Caco-2 (cell line): ENCODE measurements at places on chromosomes 12 and 14.

DNA sequence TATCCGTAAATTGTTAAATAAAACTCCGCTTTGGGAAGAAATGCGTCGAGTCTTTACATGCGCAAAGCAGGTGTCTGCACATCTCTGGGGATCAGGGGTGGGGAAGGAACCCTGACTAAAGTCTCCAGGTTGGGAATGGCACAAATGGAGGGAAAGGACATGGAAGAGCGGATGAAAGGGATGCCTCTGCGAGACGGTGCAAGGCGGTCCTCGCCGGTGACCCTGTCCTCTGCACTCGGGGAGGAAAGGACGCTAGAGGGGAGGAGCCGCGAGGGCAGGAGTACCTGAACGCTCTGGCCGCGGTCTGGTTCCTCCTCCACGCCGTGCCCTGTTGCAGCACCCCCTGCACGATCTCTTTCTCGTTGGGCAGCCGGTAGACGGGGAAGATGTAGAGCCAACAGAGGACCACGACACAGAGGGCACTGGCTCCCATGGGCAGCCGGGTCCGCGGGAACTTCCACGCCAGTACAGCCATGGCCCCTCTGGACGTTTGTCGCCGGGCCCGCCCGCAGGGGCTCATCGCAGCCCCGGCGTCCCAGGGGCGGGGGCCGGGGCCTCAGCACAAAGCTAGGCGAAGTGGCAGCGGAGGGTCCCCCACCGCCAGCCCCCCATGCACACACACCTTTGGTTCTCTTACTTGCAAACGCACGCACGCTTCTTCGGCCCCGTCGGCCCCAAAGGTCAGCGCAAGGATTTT lies 646 bp downstream of the ST8SIA1 start:
- DNase-seq: no peak

DNA sequence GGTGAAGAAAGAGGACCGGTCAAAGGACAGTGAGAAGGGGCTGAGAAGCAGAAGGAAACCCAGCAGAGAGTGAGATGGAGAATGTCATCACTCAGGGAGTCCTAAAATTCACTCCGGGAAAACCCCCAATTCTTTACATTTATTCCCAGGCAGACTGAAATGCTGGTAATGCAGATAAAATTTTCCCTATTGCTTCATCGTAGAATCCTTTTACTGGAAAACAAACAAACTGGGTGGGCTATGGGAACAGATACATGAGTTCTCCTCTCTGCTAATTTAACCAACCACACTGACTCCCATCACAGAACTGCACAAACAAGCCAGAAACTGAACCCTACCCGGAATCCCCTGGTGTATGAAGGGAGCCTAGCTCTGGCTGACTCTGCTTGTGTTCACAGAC lies 20.9 kb downstream of the HEBP1 start:
- no peak for DNase-seq

GRCh38 chr12:91667694-91668093 lies 478.0 kb downstream of the BTG1 start:
- DNase-seq: no peak

DNA sequence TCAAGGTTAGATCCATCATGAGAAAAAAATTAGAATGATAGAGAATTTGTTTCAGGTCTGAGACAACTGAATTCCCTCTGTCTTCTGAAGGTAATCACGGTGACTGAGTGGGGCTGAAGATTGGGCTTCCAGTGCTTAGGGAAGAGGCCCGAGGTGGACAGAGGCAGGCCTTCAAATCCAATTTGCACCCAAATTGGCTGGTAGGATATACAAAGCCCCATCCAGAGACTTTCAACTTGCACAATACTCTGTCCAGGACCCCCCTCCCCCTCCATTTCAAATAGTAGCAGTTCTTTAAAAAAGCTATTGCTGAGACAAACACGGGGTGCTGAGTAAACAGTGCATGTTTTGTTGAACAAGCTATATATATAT lies 3.6 kb upstream of the FOXG1 start:
- DNase-seq: no peak

GRCh38 chr12:57744194-57744776 lies 554 bp upstream of the TSPAN31 start:
- DNase-seq: peak; percentile 84

DNA sequence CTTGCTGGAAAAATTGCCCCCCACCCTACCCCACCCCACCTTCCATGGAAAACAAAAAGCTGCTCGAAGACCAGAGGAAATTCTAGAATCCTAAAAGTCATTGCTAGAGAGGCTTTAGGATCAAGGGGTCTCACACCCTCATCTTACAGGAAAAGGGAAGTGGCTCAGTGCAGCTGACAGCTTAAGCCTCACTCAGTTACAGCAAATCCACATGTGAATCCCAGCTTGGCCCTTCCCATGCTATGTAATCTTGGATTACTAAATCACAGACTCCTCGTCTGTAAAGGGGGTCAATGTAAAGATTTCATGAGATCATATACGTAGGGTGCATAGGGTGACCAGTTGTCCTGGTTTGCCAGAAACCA lies 25.9 kb downstream of the CMKLR1 start:
- no peak for DNase-seq

DNA sequence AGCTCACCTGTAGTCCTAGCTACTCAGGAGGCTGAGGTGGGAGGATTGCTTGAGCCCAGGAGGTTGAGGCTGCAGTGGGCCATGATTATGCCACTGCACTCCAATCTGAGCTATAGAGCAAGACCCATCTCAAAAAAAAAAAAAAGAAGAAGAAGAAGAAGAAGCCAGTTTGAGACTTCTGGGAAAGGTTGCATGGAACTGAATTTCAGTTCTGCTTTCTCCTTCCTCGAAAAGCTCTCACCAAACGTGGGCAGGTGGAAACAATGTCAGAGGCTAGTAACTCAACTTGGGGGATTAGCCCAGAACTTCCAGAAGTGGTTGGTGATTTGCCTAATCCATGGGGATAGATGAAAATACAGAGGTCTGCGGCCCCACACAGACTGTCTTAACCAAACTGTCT lies 18.7 kb downstream of the FLVCR2 start:
- DNase-seq: no peak

- peak; percentile 78 for DNase-seq
Observed at GRCh38 chr12:117836999-117837736, 131.6 kb downstream of the KSR2 start.

- no peak for DNase-seq
Observed at GRCh38 chr12:13209436-13210235, 13.1 kb downstream of the EMP1 start.

DNA sequence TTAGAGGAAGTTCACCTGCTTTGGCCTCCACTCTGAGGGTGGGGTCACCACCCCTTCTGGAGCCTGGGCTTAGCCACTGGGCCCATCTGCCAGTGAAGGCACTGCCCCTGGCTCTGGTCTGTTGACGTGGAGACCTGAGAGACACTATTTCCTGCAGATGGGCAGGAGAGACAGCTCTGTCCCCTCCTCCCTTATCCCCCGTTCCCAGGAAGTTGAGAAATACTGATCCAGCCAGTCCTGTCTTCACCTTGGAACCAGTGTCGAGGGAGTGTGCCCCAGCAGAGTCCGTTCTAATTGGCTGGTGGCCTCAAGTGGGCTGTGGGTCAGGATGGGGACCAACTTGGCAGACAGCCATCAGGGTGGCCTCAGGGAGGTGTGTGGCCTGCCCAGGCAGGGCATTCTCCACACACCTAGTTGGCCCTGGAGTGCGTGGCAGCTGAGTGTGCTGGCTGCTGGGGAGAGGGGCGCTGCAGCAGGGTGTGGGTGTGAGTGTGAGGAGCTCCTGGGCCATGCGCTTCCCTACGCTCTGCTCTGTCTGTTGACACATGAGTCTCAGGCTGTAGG lies 25.4 kb downstream of the CLSTN3 start:
- DNase-seq: no peak

DNA sequence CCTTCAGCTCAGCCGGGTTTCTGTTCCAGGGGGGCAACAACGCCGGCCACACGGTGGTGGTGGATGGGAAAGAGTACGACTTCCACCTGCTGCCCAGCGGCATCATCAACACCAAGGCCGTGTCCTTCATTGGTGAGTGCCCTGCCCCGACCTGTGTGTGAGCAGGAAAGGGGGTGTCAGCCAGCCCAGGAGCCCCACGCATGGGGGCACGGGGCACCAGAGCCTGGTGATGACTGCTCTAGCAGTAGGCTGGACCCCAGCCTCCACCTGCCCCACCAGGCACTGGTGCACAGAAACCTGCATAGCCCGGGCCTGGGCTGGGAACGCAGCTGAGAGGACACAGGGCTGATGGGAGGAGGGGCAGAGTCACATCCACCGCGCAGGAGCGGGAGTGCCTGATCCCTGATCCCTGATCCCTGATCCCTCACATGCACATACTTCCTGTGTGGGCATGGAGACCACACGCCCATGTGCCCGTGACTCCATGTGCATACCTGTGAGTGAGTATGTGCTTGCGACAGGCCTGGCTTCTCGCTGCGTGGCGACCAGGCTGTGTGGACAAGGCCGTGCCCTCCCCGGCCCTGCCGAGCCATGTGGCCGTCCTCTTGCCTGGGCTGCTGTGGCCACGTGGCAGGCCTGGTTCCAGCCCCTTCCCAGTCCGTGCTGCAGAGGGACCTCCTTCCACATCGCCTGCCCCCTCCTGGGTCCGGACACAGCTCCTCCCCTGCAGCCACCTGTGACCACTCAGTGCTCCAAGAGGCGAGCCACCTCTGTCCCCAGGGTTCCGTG lies 11.2 kb downstream of the ADSS1 start:
- DNase-seq: no peak

DNA sequence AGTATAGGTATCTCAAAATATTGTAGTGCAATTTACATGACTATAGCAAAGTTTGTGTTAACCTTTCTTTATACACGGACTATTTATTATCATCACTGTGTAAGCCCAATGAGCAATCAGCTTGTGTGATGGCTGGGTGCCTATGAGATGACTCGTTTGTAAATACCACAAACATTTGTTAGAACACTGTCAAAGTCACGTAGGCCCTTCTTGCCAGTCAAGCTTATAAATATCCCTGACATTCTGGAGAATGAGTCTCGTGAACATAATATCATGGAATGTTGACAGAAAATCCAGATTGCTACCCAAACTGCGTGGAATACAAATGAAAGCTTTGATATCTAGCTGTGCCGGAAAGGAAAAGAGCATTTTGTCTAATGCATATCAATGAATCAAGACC lies 648.3 kb upstream of the MDGA2 start:
- no peak for DNase-seq
